Stimulated activated CD8-positive, alpha-beta memory T cell treated with anti-CD3 and anti-CD28 coated beads, Interleukin-4, amount 100 ng/mL, for 1 hour (primary cell): ENCODE measurements at places on chromosomes 4 and X.

DNA sequence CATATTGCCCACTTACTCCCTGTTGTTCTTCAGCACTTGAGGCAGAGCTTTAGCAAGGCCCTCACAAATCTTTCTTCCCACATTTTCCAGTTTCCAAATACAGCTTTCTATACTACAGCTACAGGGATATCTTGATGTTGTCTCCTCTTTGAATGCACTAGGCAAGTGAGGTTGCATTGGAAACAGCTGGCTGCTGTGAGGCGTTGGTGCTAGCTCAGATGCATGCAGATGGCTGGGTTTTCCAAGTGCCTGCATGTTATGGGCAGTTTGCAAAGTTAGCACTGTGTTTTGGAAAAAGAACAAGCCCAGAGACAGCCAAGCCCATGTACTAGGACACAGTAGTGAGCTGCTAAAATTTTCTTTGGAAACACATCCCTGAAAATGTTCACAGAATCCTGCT is 315.1 kb upstream of the RASGEF1B start:
- no peak for DNase-seq

DNA sequence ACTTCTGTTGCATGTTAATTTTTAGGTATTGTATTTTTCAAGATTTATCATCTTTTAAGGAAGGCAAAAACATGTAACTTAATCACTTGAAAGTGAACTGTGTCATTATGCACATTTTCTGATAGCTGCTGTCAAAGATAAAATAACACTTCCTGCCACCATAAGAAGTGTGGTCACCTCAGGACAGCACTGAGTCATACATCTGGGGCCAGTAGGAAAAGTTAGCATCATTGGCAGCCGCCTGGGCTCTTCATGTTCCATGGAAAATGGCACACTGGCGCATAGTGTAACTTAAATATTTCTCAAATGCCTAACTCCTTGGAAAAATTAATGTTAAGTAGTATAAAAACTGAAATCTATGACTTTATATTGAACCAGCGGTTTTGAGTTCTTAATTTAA is 24.2 kb downstream of the CNKSR2 start:
- no peak for DNase-seq

GRCh38 chr4:75142382-75142781 is 209.5 kb downstream of the PARM1 start:
- no peak for DNase-seq

GRCh38 chr4:13626492-13627177 is 890 bp downstream of the BOD1L1 start:
- no peak for DNase-seq

GRCh38 chr4:144649646-144650045 is 3.7 kb downstream of the HHIP start:
- no peak for DNase-seq

DNA sequence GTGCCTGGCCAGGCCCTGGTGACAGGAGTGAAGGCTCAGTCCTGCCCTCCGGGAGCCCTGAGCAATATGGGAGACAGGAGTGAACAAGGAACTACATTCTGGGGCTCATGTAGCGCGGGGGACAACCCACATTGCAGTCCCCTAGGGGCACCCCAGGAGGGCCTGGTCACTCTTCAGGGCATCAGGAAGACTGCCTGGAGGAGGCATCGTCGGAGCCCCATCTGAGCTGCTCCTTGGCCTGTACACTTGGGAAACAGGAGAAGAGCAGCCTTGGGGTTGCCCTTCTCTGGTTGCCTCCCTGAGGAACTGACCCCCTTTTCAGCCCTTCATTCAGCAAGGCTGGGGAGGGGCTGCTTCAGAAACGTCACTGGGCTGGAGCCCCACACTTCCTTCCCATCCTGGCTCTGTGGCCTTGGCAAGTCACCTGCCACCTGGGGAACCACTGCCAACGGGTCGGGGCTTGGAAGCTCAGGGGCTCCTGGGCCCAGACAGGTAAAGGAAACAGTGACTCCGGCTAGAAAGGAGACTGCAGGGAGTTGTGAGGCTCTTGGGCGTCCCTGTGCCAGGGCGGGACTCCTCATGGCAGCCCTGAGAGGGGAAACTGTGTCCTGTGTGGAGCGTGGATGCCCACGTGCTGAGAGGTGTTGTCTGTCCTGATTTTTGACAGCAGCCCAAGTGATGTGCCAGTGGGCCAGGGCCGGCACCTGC is 10.1 kb downstream of the WFS1 start:
- DNase-seq = no peak

- DNase-seq = no peak
These were observed 94.9 kb downstream of the LARP1B start for GRCh38 chr4:128155874-128156456.

DNA sequence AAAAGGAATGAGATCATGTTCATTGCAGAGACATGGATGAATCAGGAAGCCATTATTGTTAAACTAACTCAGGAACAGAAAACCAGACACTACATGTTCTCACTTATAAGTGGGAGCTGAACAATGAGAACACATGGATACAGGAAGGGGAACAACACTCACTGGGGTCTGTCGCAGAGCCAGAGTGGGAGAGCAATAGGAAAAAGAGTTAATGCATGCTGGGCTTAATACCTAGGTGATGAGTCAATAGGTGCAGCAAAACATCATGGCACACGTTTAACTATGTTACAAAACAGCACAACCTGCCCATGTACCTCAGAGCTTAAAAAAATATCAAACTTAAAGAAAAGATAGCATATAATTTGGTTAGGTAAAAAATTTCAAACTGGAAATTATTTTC is 281.4 kb downstream of the PABPC4L start:
- no peak for DNase-seq

DNA sequence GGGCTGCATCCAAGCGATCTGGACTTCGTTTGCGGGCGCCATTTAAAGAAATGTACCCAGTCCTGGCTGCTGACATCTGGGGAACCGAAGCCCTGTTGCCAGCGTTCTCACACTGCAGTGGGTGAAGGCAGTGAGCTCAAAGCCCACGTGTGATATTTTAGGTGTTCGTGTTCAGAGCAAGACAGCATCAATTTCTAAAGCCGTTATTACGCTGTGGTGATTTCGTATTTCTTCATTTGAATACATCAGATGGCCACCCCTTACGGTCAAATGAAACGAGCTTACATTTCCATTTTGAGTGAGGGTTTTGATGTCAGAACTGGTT is 376 bp upstream of the C4orf36 start:
- DNase-seq = no peak

- no peak for DNase-seq
These were observed 66.6 kb upstream of the ARHGAP24 start for GRCh38 chr4:85408301-85408700.
